Endodermal cell (in vitro differentiated cells): ENCODE measurements at places on chromosomes 13 and 19. TPM values are rescaled to one million over a fixed set of nuclear protein-coding genes. Genes with fewer than 3 reads are reported as not detected.

ATXN8OS gene
- total RNA-seq, result not detected in 2 replicates

- no peak for DNase-seq
- H3K4me1 ChIP-seq, result peaks cover 5% of the 10 kb centered on the region
- peak overlapping the region; percentile 71 for H3K4me3 ChIP-seq
- peaks cover 31% of the 10 kb centered on the region for H3K36me3 ChIP-seq
These were observed 1.6 kb downstream of the MIDN start for GRCh38 chr19:1249990-1250436.

- H3K36me3 ChIP-seq, result peaks cover 21% of the 10 kb centered on the region
- H3K27ac ChIP-seq, result no peak overlapping the region
- H3K4me3 ChIP-seq, result peak overlapping the region; percentile 59
- peak; percentile 82 for DNase-seq
- H3K4me1 ChIP-seq, result peaks cover 4% of the 10 kb centered on the region
These were observed 690 bp upstream of the B3GNT8 start for GRCh38 chr19:41427647-41428480.

DNA sequence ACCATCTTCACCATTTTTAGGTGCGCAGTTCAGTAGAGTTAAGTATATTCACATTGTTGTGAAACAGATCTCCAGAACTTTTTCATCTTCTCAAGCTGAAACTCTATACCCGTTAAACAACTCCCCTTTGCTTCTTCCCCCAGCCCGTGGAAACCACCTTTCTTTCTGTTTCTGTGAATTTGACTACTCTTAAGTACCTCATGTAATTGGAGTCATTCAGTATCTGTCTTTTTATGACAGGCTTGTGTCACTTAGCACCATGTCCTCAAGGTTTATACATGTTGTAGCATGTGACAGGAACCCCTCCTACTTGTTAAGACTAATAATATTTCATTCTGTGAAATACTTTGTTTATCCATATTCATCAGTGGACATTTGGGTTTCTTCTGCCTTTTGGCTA, 52.8 kb downstream of the TNFRSF19 start:
- H3K36me3 ChIP-seq, result peaks cover 16% of the 10 kb centered on the region
- no peak overlapping the region for H3K27ac ChIP-seq
- H3K4me3 ChIP-seq, result peak overlapping the region; percentile 5
- DNase-seq, result no peak

- H3K4me1 ChIP-seq, result no peaks in the 10 kb centered on the region
- no peaks in the 10 kb centered on the region for H3K36me3 ChIP-seq
- no peaks in the 10 kb centered on the region for H3K27me3 ChIP-seq
- no peak overlapping the region for H3K4me3 ChIP-seq
- no peak overlapping the region for H3K27ac ChIP-seq
These were observed 222.1 kb downstream of the MZT1 start for GRCh38 chr13:72505376-72505775.

DNA sequence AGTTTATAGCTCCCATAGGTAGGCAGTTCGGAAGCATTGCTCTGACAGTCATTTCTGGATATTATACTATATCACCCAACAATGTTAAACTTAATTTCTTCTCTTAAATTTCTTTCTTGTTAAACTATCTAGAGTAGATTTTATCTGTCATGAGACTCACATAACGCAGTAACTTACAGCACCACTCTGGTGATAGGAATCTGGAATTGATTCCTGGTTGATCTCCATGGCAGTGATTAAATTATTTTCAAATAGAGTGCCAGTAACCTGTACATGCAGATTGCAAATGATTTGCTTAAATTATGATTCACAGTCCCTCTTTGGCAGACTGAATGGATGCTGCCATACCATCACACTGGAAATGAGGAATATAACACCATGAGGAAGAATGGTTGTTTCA, 722.1 kb downstream of the DACH1 start:
- no peaks in the 10 kb centered on the region for H3K36me3 ChIP-seq
- no peak overlapping the region for H3K27ac ChIP-seq
- no peak for DNase-seq
- H3K27me3 ChIP-seq, result no peaks in the 10 kb centered on the region

DNA sequence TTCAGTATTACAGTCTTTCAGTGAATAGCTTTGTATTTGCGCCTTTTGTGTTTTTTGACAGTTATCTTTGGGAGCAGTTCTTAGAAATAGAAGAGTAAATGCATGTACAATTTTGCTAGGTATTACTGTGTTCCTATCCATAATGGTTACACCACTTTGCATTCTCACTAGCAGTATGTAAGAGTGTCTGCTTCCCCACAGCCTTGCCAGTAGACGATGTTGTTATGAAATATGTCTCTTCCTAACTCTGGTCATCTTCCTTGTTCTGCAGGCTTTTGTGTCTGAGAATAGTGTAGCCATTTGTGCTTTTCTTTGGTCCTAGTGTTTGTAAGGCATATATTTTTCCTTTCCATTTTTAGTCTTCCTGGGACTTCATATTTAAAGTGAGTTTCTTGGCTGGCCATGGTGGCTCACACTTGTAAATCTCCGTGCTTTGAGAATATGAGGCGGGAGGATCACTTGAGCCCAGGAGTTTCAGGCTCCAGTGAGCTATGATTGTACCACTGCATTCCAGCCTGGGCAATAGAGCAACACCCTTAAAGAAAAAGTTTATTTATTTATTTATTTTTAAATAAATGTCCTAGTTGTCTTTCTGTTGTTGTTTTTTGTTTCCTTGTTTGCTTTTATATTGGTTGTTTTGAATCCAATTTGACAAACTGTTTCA, 140.3 kb downstream of the PDS5B start:
- DNase-seq, result no peak
- no peak overlapping the region for H3K27ac ChIP-seq
- H3K36me3 ChIP-seq, result peaks cover 37% of the 10 kb centered on the region
- no peaks in the 10 kb centered on the region for H3K27me3 ChIP-seq
- no peaks in the 10 kb centered on the region for H3K4me1 ChIP-seq

DNA sequence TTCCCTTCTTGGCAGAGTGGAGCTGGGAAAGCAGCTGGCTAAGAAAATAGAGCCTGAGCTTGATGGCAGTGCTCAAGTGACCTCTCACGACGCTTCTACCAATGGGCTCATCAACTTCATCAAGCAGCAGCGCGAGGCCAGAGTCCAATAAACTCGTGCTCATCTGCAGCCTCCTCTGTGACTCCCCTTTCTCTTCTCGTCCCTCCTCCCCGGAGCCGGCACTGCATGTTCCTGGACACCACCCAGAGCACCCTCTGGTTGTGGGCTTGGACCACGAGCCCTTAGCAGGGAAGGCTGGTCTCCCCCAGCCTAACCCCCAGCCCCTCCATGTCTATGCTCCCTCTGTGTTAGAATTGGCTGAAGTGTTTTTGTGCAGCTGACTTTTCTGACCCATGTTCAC, 4.3 kb upstream of the PDCD2L start:
- no peaks in the 10 kb centered on the region for H3K27me3 ChIP-seq
- peaks cover 40% of the 10 kb centered on the region for H3K36me3 ChIP-seq
- no peak for DNase-seq
- H3K4me3 ChIP-seq, result no peak overlapping the region

GRCh38 chr13:60230593-60230992, 66.9 kb upstream of the DIAPH3 start:
- no peak for DNase-seq
- H3K27ac ChIP-seq, result no peak overlapping the region
- no peak overlapping the region for H3K4me3 ChIP-seq
- H3K4me1 ChIP-seq, result no peaks in the 10 kb centered on the region

DNA sequence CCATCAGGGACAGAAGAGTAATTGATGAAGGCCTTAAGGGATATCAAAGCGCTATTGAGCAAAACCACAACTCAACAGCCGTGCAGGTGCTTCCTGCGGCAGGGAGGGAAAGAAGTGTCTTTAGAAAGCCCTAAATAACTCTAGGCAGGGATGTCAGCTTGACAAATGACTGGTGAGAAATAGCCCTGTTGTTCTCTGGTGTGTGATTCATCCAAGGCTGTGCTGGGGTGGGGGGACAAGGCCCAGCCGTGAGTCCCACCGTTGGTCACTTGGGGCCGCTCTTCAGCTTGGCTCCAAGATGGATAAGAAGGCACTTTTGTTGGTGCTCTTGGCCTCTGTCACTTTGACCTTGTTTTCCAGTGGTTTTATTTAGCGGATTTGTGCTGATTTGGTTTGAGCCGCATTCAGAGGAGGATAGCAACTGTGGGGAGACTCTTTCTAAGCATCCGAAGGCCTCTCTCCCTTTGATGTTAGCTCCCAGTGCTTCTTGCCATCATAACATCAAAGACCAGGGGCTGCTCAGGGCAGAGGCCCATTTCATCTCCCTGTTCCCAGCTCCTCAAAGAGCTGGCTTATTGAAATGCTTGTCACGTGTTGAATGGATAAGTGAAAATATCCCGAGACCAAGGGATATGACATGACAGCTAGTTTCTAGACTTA, 130.3 kb upstream of the SERP2 start:
- no peaks in the 10 kb centered on the region for H3K36me3 ChIP-seq
- peak; percentile 92 for DNase-seq
- peaks cover 11% of the 10 kb centered on the region for H3K4me1 ChIP-seq
- no peak overlapping the region for H3K27ac ChIP-seq
- H3K27me3 ChIP-seq, result peaks cover 41% of the 10 kb centered on the region
- H3K4me3 ChIP-seq, result no peak overlapping the region

DNA sequence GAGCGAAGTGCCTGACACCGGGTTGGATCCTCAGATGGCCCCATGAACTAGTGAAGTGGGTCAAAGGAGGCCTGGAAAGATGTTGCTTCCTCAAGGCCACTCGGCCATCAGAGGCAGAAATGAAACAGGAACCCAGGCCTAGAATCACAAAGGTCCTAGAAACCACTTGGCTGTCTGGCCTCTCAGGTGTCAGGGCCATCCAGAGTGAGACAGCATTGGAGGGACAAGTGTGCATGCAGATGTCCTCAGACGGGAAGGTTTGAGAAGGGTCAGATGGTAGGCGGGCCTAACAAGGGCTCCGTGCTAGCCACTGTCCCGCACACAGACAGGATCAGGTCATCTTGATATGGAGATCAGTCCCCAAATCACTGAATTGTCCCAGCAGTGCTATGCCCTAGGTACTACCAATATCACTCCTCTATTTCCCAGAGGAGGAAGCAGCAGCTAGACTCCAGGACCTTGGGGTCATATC, 14.3 kb downstream of the CCDC97 start:
- H3K36me3 ChIP-seq, result peaks cover 38% of the 10 kb centered on the region
- peak; percentile 78 for DNase-seq
- H3K27me3 ChIP-seq, result no peaks in the 10 kb centered on the region
- peak overlapping the region; percentile 75 for H3K27ac ChIP-seq
- H3K4me1 ChIP-seq, result peaks cover 20% of the 10 kb centered on the region

DNA sequence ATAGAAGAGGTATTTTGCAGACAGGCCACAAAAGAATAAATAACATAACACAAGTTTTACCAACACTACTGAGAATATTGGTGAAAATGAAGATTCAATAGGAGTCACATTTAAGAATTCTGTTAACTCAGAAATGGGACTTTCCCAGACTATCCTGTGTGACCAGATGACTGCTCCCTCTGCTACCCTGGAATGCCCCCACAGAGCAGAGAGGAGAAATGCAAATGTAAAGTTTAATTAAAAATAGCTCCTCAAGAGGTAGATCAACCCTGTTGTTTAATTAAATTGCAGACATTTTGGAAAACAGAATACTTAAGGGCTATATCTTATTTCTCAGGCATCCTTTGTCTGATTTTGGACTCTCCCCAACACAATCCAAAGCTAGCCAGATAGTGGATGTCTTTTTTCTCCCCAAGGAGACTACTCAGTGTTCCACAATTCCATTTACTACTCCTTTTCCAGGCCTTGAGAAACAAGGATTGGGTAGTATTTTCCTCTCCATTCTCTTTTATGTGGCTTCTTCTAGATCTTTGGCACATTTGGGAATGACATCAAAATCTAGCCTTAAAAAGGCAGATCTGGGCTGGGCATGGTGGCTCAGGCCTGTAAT, 104.7 kb upstream of the TSC22D1 start:
- H3K4me1 ChIP-seq, result no peaks in the 10 kb centered on the region
- DNase-seq, result no peak
- H3K36me3 ChIP-seq, result no peaks in the 10 kb centered on the region

DNA sequence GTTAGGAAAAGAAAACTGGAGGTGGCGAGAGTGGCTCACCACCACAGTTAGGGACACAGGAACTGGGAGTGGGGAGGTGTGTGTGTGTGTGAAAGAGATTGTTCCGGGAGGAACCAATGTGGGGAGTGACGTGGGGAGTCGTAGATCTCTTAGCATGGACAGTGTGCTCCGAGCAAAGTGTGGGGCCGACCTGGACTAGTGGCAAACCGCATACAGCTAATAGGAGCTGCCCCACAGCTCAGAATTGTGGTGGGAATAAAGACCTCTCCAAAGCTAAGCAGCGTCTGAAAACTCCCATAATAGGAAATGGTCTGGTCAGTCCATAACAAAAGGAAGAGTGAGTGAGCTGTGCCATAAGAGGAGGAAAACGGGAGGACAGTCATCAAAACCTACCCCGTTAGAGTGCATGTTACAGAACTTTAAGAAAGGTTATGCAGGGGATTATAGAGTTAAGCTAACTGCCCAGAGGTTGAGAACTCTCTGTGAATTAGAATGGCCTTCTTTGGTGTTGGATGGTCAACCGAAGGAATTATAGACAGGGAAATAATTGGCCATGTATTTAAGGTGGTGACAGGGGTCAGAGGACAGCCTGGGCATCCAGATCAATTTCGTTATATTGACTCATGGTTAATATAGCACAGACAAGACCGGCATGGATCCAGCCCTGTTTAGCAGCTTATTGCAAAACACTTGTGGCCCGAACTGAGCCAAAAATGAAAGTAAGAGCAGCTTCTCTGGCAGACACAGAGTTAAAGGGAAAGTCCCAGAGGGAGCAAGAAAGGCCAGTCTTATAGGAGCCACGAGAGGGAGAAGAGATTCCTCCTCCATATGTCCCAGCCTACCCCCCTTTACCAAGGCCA, 8.9 kb upstream of the SLC15A1 start:
- no peak overlapping the region for H3K27ac ChIP-seq
- DNase-seq, result no peak

- no peak overlapping the region for H3K27ac ChIP-seq
- no peaks in the 10 kb centered on the region for H3K36me3 ChIP-seq
- no peaks in the 10 kb centered on the region for H3K27me3 ChIP-seq
These were observed 42.7 kb upstream of the GAS6 start for GRCh38 chr13:113906571-113906970.

- no peaks in the 10 kb centered on the region for H3K27me3 ChIP-seq
- no peaks in the 10 kb centered on the region for H3K4me1 ChIP-seq
- H3K4me3 ChIP-seq, result no peak overlapping the region
- no peaks in the 10 kb centered on the region for H3K36me3 ChIP-seq
- no peak for DNase-seq
These were observed 23.6 kb downstream of the CACNG6 start for GRCh38 chr19:54014920-54015560.

GRCh38 chr13:43784496-43784895, 2.3 kb downstream of the ENOX1 start:
- H3K27ac ChIP-seq, result no peak overlapping the region
- no peaks in the 10 kb centered on the region for H3K36me3 ChIP-seq
- DNase-seq, result no peak

GRCh38 chr19:47135156-47135555, 4.5 kb downstream of the SAE1 start:
- peaks cover 56% of the 10 kb centered on the region for H3K36me3 ChIP-seq
- no peaks in the 10 kb centered on the region for H3K27me3 ChIP-seq
- DNase-seq, result no peak

- no peak overlapping the region for H3K4me3 ChIP-seq
- no peaks in the 10 kb centered on the region for H3K4me1 ChIP-seq
- no peaks in the 10 kb centered on the region for H3K27me3 ChIP-seq
- H3K27ac ChIP-seq, result no peak overlapping the region
These were observed 28.0 kb upstream of the UFM1 start for GRCh38 chr13:38321654-38322053.

GRCh38 chr13:25455146-25455545, 83.4 kb downstream of the ATP8A2 start:
- H3K27ac ChIP-seq, result no peak overlapping the region
- no peaks in the 10 kb centered on the region for H3K4me1 ChIP-seq
- H3K36me3 ChIP-seq, result no peaks in the 10 kb centered on the region
- no peak for DNase-seq
